AG10803 (cell line): ENCODE measurements at places on chromosomes 13 and 19.

DNA sequence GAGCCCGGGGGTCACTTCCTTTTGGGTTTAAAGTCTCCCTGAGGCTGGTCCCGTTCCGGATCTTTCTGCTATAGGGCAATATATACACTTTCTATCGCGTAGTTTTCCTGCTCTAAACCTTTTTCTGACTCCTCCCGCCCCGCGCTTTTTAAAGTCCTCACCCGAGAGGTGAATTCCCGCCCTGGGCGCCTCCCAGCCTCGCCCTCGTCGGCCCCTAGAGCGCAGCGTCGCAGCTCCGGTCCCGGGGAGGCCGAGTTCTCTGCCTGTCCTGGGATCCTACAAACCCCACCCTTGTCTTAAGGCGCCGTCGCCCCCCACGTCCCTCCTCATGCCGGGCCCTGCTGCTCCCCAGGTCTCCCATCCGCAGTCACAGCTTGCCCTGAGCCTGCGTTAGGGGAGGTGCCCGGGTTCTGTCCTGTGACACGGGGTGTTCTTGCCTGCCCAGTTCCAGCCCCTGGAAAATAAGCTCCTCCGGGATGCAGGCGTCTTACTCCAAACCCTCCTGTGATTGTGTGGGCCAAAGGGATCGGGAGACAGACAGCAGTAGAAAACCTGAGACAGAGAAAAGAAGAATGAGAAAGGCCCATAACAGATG, 491 bp downstream of the ZNF525 start:
- DNase-seq = peak; percentile 15

DNA sequence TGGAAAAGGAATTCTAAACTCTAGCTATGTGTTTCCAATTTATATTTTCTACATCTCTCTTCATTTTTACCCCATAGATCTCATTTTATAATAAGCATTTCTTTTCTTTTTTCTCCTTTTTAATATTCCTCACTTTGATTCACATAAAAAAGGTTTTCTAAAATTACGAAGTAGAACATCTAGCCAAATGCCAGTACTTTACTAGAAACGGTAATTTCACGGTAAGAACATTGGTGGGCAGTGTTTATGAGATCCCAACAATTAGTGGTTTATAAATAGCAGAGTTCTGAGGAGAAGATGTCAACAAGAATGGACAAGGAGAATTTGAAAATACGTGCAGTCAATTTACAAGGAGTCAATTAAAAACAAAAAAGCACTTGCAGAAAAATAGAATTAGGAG, 94.8 kb downstream of the PCDH9 start:
- no peak for DNase-seq

GRCh38 chr13:29817604-29818378, 32.6 kb downstream of the UBL3 start:
- DNase-seq = no peak

DNA sequence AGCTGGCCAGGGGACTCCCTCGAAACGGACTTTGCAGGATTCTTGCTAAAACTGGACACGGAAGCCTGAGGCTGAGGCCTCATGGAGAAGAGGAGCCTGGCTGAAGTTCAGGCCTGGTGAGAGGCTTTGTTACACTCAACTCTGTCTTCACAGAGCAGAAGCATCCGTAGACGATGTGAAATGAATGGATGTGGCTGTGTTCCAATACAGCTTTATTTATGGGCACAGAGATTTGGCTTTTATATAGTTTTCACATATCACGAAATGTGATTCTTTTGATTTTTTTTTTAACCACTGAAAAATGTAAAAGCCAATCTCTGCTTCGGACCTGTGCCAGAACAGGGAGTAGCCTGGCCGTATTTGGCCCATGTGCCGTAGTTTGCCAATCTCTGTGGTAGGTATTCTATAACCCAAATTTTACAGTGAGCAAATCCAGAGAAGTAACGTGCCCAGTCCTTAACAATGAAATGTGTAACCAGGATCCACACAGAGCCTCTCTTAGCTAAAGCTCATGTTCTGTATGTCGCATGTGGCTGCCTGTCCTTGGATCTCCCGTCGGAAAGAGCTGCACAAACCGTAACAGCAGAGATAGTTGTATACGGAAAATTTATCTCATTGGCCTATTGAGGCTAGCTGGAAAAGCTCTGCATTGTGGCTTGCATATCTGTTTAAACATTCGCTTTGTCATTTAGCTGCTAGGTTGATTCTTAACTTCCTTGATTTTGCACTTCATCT, 171.6 kb upstream of the RNF113B start:
- DNase-seq = peak; percentile 56

DNA sequence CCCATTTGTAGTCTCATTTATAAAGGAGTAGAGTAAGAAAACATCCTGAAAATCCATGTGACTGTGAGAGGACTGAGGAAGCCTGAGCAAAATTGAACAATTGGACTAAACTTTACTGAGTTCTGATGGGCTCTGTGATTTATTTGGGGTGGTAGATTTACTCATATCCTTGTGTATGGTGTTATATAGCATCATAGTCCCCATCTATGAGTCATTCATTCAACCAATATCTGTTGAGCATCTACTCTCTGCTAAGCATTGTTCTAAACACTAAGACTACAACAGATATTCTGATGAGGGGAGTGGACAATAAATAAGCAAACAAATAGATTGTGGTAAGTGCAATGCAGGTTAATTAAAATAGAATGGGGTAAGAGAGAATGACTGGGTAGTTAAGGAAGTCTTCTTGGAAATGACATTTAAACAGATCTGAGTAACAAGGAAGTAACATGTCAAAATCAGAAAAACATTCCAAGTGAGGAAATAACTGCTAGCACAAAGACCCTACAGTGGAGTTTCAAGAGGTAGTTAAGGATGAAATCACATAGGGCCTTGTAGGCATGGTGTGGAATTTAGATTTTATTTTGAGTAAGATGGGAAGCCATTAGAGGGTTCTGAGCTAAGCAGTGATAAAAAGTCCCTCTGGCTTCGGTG, 36.3 kb upstream of the MLNR start:
- DNase-seq = no peak
